Stimulated activated CD8-positive, alpha-beta memory T cell treated with anti-CD3 and anti-CD28 coated beads, Interleukin-4, amount 100 ng/mL, for 24 hours (primary cell): ENCODE measurements at places on chromosomes 11 and 22.

GRCh38 chr11:111559800-111560464 lies 19.4 kb downstream of the LAYN start:
- DNase-seq = no peak

- no peak for DNase-seq
Observed at GRCh38 chr11:102456381-102456780, 3.8 kb upstream of the TMEM123 start.

GRCh38 chr11:70661761-70662501 lies 263.6 kb downstream of the CTTN start:
- DNase-seq = no peak

- no peak for DNase-seq
Observed at GRCh38 chr11:68796801-68797200, 44.9 kb downstream of the CPT1A start.
